ENCODE measurements at places on chromosomes 3 and 15.

DNA sequence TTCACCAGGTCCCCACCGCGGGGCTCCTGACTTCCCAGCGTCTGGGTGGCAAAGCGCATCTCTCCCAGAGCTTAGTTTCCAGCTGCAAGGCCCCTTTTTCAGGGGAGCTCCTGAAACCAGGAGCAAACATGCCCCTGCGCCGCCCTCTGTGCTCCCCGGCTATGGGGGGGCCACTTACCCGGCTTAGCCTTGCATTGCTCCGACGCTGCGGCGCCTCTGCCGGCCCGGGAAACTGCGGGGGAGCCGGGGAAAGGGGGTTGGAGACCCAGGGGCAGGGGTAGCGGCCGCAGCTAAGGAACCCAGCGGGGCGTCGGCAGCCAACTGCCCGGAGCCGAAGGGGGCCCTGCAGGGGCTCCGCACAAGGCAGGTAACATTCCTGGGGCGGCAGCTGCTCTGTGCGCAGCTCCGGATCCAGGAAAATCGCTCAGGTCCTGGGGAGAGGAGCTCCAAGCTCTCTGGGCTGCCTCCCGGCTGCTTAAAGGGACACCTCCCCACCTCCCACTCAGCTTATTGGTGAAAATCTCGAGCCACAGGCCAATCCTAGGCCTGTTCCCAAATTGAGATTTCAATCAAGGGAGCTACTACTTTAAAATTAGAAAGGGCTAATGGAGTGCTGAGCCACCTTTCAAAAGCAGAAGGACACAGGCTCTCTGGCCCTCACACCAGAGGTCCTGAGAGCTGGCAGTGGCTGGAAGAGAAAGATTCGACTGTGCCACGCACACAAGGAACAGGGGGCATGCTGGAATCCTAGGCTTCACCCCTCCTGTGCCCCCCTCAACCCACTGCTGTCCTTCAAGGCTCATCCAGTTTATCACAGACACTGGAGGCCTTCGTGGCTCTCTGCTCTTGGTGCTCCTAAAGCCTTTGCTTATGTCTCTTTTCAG is 42.7 kb upstream of the PRICKLE2 start:
- no peak for ATAC-seq

DNA sequence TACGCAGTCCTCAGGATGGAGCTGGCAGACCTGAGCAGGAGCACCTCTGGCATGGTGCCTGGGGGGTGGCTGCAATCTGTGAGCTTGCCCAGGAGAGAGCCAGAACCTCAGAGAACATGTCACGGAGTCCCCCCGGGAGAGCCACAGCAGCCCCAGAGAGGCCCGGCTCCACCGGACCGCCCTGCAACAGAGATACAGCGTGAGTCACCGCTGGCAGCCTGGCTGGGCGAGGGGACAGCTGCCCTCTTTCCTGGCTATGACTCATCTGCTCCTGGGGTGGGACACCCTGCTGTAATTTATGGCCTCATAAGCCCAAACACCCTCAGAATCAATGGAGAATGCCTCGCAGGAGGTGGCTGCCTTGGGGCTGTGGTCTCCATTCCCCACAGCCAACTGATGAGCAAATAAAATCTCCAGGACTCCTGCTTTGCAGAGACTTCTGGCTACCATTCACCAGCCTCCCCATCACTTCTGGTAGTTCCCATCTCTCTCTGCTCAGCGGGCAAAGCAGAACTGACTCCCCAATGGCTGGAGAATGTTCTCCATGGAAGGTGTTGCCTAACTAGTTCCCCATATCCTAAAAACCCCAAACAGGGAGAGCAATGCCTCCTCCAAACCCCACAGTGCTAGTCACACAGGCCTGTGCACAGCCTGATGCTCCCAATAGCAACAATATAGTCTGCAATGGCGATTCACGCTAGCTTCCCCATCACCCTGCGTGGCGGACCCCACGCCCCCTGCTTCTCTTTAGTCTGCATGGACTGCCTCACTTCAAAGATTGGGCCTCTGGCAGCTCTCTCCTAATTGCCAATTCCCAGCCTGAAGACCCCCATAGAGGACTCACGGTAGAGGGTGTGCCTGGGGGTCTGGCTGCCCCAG is 21.6 kb downstream of the ACSBG1 start:
- ATAC-seq, result no peak

GRCh38 chr15:76153241-76154197 is 93.7 kb downstream of the TMEM266 start:
- no peak for ATAC-seq

DNA sequence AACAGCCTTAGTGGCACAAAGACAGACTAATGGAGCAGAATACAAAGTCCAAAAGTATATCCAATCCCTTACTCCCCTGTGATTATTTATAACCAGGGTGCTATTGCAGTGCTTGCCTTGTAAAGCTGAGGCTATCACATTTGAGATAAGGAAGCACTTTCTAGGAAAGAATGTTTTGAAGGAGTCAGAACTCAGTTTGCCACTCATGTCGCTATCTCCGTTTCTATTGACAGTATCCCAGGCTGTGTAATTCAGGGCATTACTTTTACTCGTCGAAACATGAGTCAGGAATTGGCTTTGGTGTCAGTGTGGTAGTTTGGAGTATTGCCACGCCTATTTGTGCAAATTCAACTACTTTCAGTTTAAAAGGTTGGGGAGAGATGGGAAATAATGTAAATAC is 78.4 kb downstream of the FBXL2 start:
- ATAC-seq, result no peak
